Daoy (cell line): ENCODE measurements at places on chromosomes 11 and 22. TPM values are rescaled to one million over a fixed set of nuclear protein-coding genes. Genes with fewer than 3 reads are reported as not detected.
A peak's percentile ranks its signal among the peaks of the same experiment; 100 is the strongest.

DNA sequence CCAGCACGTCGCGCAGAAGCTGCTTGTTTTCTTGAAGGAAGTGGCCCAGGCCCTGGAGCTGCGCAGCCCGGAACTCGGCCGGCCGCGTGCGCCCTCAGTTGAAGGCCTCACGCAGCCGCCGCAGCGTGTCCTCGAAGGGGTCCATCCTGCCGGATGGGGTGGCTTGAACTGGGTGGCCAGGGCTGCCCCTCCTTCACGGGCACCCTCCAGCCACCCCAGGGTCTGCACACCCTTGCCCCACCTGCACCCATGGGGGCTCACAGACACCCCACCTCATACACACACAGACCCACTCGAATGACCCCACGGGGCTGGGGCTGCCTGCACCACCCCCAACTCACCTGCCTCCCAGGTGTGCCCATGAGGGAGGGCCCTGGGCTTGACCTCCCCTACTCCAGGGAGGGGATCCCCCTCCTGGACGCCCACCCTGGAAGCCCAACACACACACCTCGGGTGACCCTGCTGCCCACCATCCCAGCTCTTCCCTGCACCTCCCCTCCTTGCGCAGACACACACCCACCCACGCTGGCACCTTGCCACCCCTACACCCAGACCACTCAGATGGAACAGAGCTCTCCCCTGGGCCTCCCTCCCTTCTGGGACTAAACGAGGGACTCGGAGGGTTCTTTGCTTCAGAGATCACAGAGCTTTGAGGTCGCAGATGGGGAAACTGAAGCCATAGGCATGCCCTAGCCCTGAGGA is 6.8 kb downstream of the ALDH3B2 start:
- no peak for DNase-seq

- peak; percentile 87 for DNase-seq
Measured at GRCh38 chr11:19380375-19380774, 139.6 kb upstream of the E2F8 start.

SHISA8 gene
- total RNA-seq: not detected in 2 replicates

GRCh38 chr22:40680819-40681183 is 1.5 kb downstream of the MCHR1 start:
- DNase-seq: no peak

SLC5A4 gene
- total RNA-seq: not detected in 2 replicates

CELSR1 gene
- total RNA-seq: 2.9 and 4.3 TPM in 2 replicates

DNA sequence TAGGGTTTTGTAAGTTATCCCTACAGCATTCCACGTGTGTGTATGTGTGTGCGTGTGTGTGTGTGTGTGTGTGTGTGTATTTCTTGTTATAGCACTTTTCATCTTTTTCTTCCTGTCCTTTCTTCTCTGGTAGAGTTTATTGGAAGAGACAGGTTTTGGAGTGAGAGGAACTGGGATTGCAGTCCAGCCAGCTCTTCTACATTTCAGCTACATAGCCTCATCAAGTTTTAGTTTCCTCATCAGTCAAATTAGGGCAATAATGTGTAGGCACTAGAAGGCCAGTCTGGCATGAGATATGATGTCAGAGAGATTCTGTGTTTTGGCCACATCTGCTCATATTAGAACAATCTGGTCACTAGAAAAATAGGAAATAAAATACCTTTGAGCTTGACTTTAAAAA is 1283.5 kb upstream of the TENM4 start:
- no peak for DNase-seq

CNIH2 gene
- total RNA-seq: 0.40 and 0.98 TPM in 2 replicates

DNA sequence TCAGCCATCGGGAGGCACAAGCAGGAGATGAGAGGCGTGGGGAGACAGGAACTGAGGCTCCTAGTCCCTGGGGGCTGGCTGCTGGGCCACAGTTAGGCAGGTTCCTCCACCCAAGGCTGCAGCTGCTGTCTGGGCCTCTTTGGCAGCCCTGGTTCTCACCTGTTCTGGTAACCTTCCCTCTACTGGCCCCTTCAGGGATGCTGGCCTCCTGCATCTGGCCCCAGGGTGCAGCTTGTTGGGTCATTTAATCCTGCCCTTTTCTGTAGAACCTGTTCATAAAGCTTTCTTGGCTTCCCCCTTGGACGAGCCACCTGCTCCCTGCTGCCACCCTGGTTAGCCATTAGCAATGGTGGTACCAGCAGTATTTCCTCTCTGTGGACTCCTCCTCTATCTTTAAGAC is 5.5 kb downstream of the USH1C start:
- DNase-seq: no peak

GRCh38 chr11:118002010-118002540 is 15.9 kb downstream of the IL10RA start:
- no peak for DNase-seq

CD3D gene
- 0.51 TPM in 1 of 2 replicates, not detected in the other for total RNA-seq

- DNase-seq: no peak
Measured at GRCh38 chr11:108680271-108680670, 15.4 kb downstream of the DDX10 start.
